ENCODE measurements at places on chromosomes 16 and 17. TPM values are rescaled to one million over a fixed set of nuclear protein-coding genes. Genes with fewer than 3 reads are reported as not detected.

DNA sequence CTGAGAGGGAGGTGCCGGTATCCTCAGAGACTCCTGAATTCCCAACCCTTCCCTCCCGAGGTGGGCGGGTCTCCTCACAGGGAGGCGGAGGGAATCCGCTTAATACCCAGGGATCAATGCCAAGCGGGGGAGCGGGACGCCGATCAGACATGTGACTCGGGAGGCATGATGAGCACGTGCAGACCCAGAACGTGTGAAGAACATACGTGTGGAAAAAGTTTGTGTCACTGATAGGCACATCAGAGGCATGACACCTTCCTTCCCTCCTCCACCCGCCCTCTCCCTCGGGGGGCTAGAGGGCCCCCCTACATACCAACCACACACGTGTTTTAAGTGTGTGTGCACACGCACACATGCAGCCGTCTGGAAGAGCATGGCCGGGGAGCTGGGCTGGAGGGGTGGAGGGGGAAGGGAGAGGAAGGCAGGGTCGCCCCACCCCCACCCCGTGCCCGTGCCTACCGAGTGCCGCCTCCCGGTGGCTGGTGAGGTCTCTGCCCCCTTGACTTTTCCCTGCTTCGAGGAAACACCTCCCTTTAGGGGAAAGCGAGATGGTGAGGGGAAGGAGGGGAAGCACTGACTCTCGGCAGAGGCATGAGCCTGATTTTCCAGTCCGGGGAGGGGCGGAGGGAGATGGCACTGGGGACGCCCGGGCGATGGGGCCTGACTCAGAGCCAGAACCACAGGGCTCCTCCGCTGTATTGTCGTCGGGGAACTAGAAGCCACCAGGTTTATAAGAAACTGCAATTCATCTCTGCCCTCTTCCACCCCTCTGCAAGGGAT is 12.1 kb upstream of the TBX21 start:
- peak; percentile 42 for DNase-seq

GRCh38 chr17:73338050-73338521 is 26.3 kb upstream of the CDC42EP4 start:
- DNase-seq, result no peak

Gene NLRC3
- total RNA-seq, result 160 TPM

- DNase-seq, result no peak
Measured at GRCh38 chr16:56512025-56512424, 7.8 kb downstream of the BBS2 start.

- DNase-seq, result no peak
Measured at GRCh38 chr17:2433696-2434095, 32.8 kb upstream of the MNT start.
